ENCODE measurements at places on chromosomes 11 and 22. TPM values are rescaled to one million over a fixed set of nuclear protein-coding genes. Genes with fewer than 3 reads are reported as not detected.

DNA sequence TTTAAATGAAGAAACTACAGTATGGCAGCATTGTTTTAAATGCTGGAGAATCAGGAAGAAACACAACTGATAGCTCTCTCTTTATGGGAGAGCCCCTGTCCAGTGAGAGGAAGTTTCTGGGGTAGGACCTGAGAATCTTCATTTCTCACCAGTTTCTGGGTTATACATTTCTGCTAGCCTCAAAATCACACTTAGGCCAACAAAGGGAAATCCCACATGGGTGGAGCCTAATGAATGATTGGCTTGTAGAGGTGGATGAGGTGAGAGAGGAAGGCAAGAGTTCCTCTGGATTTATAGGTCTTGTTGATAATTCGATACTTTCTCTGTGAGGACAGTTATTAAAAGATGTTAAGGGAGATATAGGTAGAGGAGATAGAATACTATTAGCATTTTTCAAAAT lies 1397.3 kb upstream of the TENM4 start:
- H3K4me1 ChIP-seq, result no peaks in the 10 kb centered on the region
- DNase-seq, result no peak
- no peak overlapping the region for H3K4me3 ChIP-seq
- no peak overlapping the region for H3K27ac ChIP-seq
- no peaks in the 10 kb centered on the region for H3K36me3 ChIP-seq

- no peak for DNase-seq
- H3K27ac ChIP-seq, result peak overlapping the region; percentile 97
- H3K4me3 ChIP-seq, result no peak overlapping the region
- H3K36me3 ChIP-seq, result no peaks in the 10 kb centered on the region
- no peaks in the 10 kb centered on the region for H3K27me3 ChIP-seq
These were observed 207.0 kb downstream of the DDX10 start for GRCh38 chr11:108871867-108872266.

GRCh38 chr22:24209687-24210086 lies 28.4 kb downstream of the SUSD2 start:
- peaks cover 38% of the 10 kb centered on the region for H3K4me1 ChIP-seq
- no peaks in the 10 kb centered on the region for H3K27me3 ChIP-seq
- H3K27ac ChIP-seq, result peak overlapping the region; percentile 10
- DNase-seq, result no peak

DNA sequence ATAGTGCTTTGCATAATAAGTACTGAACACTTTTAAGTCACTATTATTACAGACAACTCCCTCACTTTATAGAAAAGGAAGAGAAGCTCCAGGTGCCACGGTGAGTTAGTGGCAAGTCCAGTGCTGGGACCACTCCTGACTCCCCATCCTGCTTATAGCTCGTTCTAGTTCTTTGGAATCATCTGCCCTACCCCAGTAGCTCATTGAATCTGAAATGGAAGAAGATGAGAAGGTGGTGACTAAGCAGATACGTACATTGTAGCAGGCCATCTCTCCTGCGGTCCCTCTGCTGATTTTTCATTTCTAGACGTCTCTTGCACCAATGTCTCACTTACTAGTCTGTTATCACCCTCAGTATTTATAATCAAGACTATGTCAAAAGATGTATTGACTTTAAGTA lies 21.6 kb downstream of the MMP20 start:
- no peaks in the 10 kb centered on the region for H3K27me3 ChIP-seq
- peaks cover 38% of the 10 kb centered on the region for H3K4me1 ChIP-seq
- H3K4me3 ChIP-seq, result no peak overlapping the region
- peak overlapping the region; percentile 81 for H3K27ac ChIP-seq

- H3K4me1 ChIP-seq, result no peaks in the 10 kb centered on the region
- H3K36me3 ChIP-seq, result no peaks in the 10 kb centered on the region
- H3K27ac ChIP-seq, result no peak overlapping the region
These were observed 8.1 kb downstream of the MACROD1 start for GRCh38 chr11:64157631-64158394.

GRCh38 chr11:16841984-16842383 lies 103.5 kb downstream of the C11orf58 start:
- no peaks in the 10 kb centered on the region for H3K4me1 ChIP-seq
- H3K4me3 ChIP-seq, result no peak overlapping the region
- H3K27ac ChIP-seq, result no peak overlapping the region
- H3K36me3 ChIP-seq, result no peaks in the 10 kb centered on the region

DNA sequence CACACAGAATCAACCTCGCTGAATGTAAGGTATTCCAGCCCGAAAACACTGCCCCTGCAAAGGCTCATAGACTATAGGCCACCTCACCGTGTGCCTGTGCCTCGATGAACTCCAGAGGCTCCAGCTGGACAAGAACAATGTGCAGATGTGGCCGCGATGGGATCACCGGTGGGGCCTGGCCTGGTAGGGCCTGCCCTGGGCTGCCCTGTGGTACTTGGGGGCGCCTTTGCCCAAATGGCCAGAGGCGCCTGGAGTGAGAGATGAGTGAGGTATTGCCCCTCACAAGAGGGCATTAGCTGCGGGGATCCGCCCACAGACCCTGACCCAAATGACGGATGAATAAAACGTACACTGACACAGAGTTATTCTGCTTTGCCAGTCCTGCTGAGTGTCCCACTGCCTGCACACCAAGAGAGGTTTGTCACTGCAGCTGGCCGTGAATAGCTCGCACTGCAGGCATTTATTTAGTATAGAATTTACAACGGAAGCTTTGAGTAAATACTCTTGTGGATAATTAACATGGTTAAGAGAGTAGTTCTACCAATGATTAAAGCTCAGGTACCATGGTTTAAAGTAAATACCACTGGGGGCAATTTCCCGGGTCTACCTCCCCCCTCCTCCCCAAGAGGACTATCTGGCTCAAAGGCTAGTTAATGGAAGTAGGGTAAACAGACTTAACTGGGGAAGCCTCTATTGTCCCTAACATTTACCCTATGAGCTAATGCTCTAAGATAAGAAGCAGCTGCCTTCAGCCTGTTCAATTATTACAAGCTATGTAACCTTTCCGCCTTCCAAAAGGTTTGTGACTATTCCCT lies 101.1 kb upstream of the IGLL5 start:
- no peaks in the 10 kb centered on the region for H3K36me3 ChIP-seq
- no peaks in the 10 kb centered on the region for H3K4me1 ChIP-seq

DNA sequence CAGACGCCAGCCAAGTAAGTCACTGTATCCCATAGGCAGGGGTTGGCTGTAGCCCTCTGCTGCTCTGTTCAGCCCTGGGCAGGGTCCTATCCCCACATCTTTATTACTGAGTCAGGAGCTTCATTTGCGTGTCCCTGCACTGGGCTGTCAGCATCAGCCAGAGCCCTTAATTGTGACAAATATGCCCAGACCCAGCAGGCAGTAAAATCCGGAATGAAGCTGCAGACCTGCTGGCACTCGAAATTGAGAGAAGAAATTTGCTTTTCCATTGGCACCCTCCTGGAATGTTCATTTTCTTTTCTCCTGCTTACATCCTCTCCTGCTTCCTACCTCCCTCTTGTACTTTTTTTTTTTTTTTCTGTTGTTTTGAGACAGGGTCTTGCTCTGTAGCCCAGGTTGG lies 43.8 kb downstream of the CEP164 start:
- H3K36me3 ChIP-seq, result peaks cover 46% of the 10 kb centered on the region
- no peaks in the 10 kb centered on the region for H3K27me3 ChIP-seq
- no peak overlapping the region for H3K4me3 ChIP-seq
- H3K27ac ChIP-seq, result no peak overlapping the region

DNA sequence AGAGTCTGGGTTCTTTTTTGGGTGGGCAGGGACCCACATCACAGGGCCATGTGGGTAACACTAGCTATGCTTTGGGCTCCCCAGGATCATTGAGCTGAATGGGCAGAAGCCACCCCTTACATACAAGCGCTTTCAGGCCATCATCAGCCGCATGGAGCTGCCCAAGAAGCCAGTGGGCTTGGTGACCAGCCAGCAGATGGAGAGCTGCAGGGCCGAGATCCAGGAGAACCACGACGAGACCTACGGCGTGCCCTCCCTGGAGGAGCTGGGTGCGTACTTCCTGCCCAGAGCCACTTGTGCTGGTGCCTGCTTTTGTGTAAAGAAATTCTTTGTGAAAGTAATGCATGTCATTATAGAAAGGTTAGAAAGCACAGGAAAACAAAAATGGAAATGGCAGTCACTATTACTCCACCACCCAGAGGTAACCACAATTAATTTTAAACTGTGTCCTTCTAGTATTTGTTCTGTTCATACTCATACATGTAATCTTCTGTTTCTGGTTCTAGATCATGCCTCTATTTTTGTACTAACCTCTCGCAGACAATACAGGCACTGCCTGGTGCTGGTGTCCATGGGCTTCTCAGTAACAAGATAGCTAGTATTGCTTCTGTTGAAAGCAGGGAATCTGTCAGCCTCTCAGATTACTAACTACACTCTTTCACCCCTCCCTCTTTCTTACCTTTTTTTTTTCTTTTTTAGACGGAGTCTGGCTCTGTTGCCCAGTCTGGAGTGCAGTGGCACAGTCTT lies 13.7 kb downstream of the CRY2 start:
- no peak overlapping the region for H3K4me3 ChIP-seq
- peaks cover 35% of the 10 kb centered on the region for H3K4me1 ChIP-seq
- H3K27ac ChIP-seq, result peak overlapping the region; percentile 27

- no peaks in the 10 kb centered on the region for H3K27me3 ChIP-seq
- H3K4me1 ChIP-seq, result peaks cover 52% of the 10 kb centered on the region
- peak overlapping the region; percentile 65 for H3K27ac ChIP-seq
- no peak overlapping the region for H3K4me3 ChIP-seq
These were observed 14.2 kb downstream of the ARRB1 start for GRCh38 chr11:75337195-75337654.

DNA sequence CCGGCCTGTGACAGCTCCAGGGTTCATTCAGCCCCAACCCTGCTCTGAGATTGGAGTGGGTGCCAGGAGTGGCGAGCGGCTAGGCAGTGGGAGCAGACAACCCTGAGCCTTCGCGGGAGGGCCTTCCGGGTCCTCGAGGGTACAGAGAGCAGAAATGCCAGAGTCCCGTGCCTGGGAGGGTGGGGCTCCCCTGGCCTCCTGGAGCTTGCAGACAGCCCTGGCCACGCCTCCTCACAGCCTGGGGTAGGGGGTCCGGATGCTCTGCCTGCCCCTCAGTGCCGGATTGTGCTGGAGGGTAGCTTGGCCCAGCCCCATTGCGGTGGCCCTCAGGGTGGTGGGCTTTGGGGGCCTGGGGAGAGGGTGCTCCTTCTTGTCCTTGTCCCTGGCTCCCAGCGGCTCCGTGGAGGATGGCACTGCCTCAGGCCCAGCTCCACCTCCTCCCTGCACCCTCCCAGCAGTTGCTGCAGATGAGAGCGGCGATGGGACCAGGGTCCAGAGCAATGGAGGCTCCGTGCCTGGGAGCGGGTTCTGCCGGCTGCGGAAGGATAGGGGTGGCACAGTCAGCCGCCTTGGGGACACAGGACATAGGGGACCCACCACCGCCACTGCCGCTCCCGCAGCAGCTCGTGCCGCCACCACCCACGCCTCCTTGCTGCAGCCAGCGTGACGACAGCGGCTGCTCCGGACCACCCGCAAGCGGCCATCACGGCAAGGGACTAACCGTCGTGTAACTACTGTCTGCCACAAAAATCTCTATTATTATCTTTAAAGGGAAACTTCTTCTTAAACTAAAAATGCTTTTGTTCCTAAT lies 34.9 kb upstream of the OR10G7 start:
- no peak overlapping the region for H3K27ac ChIP-seq
- H3K4me3 ChIP-seq, result peak overlapping the region; percentile 24
- H3K27me3 ChIP-seq, result peaks cover 28% of the 10 kb centered on the region
- H3K36me3 ChIP-seq, result no peaks in the 10 kb centered on the region
- peaks cover 3% of the 10 kb centered on the region for H3K4me1 ChIP-seq

Gene SYT8
- 7.3 TPM for total RNA-seq

Gene APOBEC3H
- total RNA-seq, result not detected

Gene MOV10L1
- total RNA-seq, result 1.1 TPM

Gene MIOX
- not detected for total RNA-seq

Gene KRTAP5-2
- total RNA-seq, result not detected

Gene FAM111B
- 1.3 TPM for total RNA-seq

Gene PKNOX2
- total RNA-seq, result 34.9 TPM
